Ureter (tissue), 1 donor: ENCODE measurements at places on chromosomes 4 and X. TPM values are rescaled to one million over a fixed set of nuclear protein-coding genes. Genes with fewer than 3 reads are reported as not detected.

- DNase-seq: no peak
Observed at GRCh38 chr4:156767911-156768415, 203.6 kb downstream of the PDGFC start.

GRCh38 chr4:25180524-25181131, 20.4 kb upstream of the SEPSECS start:
- no peak for DNase-seq

DNA sequence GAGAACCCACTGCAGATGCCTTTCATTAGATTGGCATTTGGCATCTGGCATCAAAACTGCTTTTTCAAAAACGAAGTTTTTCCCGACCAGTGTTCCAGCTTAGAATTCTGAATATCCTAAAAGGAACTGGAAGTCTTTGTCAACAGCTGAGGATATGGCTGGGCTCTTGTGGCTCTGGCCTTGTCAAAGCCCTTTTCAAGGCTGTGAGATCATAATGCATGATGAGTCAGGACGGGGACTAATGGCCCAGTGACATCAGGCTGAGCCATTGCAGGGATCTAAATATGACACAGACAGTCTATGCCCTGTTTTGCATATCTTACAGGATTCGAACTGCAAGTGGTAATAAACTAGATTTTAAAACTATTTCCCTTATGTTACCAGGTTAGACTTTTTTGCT, 306.4 kb downstream of the PTTG2 start:
- no peak for DNase-seq

DNA sequence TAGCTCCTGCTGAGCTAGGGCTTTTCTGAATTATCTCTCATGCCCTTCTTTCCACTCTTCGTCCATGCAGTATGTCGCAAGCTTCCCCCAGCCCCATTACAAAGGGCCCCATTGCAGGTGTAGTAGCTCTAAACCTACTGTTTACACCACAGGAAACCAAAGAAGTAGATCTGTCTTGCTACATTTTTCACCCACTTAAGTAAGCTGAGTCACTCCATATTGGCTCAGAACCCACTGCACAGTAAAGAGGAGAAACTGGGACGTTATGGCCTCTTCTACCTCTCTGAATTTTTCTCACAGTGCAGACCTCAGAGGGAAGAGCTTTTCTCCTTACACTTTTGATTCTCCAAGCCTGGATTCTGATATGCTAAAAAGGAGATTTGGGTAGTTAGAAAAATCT, 200.2 kb downstream of the SMARCA1 start:
- no peak for DNase-seq

- no peak for DNase-seq
Observed at GRCh38 chr4:111198446-111198845, 575.6 kb upstream of the PITX2 start.

DNA sequence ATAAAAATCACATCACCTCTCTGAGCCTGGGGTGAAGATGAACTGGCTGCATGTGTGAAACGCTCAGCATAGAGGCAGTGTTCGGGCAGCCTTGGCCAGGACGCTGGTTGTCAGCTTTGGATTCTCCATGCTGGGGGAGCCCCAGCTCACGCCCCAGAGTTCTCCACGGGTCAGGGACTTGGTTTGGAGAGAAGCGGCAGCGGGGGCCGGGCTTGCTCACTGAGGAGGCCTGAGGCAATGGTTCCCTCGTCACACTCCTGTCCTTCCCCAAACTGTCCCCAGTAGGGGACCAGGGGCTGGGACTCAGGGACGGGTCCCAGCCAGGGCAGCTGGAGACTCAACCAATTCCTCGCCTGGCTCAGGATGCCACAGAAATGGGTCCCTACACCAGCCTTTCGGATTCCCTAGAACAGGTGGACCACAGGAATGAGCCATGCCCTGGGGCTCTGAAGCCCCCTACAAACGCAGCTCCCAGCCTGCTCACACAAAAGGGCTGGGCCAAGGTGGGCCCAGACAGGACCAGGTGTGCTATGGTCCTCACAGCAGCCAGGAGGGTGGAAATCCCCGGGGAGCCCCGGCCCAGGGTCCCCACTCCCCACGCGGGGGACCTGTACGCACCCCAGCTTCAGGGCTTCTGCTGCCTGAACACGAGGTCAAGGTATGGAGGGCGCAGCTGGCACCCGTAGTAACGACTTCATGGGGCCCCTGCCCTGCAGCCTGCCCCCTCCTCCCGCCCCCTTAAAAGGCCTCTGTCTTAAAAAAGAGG, 1.4 kb downstream of the MXD4 start:
- peak; percentile 47 for DNase-seq

- no peak for DNase-seq
Observed at GRCh38 chrX:29952016-29952415, 263.3 kb upstream of the MAGEB2 start.

GRCh38 chr4:24956763-24957162, 43.9 kb upstream of the CCDC149 start:
- DNase-seq: no peak

DNA sequence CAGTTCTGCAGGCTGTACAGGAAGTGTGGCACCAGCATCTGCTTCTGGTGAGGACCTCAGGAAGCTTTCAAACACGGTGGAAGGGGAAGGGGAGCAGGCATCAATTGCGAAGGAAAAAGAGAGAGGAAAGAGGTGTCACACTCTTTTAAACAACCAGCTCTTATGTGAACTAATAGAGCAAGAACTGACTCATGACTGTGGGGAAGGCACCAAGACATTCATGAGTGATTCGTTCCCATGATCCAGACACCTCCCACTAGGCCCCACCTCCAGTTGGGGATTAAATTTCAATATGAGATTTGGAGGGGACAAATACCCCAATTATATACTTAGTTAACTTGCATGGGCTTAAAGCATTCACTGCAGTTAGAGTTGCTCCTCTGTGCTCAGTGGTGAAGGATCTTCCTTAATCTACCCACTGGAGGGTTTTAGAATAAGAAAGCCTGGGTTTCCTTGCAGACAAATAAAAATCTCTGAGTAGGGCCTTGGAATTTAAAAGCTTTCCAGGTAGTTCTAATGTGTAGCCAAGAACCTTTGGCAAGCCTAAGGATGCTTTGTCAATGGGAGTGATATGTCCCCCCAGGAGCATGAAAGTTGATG, 60.0 kb downstream of the SYNPO2 start:
- no peak for DNase-seq

DNA sequence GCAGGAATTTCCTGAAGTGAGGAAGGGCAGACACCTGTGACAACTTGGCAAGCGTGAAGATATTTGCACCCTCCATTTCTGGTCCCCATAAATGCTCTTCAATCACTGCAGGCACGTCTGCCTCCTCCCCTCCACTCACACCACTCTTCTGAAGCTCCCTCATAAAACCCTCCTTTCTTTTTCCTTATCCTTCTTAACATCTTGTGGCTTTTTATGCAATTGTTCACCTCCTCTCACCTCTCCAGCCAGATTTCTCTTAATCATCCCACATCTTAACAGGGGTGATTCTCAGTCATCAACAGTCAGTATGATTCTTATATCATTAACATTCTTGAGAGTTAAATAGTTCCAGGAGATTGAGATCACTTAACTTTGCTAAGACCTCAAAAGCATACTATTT, 277.4 kb downstream of the SPRY1 start:
- DNase-seq: no peak

The LGI2 gene
- 1.5 TPM for total RNA-seq

- DNase-seq: no peak
Observed at GRCh38 chr4:126124818-126125217, 810.1 kb downstream of the FAT4 start.

DNA sequence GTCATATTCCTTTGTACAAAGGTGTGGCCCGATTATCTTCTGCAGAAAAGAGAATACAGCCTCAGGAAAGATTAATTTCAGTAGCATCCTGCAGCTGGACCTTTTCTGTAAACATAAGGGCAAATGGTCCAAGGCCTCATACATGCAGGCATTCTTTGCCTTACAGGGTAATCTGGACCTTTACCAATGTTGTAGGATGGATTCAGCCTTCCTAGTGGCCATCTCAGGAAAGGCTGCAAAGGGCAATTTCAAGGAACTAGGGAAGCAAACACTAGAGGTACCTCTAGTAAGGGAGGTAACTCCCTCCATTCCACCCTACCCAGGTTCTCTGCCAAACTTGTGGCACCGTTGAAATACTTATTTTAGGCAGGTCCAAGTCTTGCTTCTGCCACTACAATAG, 43.0 kb downstream of the UGT2B28 start:
- DNase-seq: no peak

GRCh38 chr4:39706741-39707511, 9.0 kb downstream of the UBE2K start:
- DNase-seq: no peak

DNA sequence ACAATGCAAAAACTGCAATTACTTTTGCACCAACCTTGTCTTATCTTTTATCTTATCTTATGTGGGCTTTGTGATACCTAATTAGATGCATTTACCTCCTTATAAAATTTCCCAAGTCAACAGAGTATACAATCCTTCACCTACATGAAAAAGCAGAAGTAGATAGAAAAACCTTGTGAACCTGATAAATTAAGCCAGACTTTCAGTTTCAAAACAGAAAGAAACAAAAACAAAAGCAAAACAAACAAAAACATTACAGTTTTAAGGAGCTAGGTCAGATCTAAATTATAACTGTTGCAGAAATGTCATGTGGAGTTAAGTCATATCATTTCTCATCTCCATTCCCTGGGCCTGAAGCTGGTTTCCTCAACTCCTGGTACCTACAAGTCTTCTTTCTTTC, 24.9 kb upstream of the CXXC4 start:
- no peak for DNase-seq

GRCh38 chr4:37884855-37885487, 5.9 kb upstream of the TBC1D1 start:
- DNase-seq: no peak

DNA sequence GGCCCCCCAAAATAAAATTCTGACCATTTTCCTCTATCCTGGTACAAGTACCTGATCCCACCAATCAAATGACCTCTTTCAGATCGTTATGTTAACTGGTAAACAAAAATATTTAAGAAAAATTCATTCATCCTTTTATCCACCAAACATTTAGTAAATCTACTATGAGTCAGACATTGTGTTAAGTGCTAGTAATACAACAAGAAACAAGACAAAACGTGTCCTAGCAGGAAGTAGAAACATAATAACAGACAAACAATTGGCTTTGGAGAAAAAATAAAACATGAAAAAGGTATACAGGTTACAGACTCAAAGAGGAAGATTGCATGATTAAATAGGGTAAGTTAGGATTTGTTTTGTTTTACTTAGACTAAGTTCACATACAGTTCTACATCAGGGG, 43.7 kb downstream of the ANTXR2 start:
- DNase-seq: no peak

GRCh38 chr4:145420595-145421214, 60.9 kb upstream of the SMAD1 start:
- DNase-seq: no peak

The ZNF518B gene
- 25.0 TPM for total RNA-seq

The TRPC3 gene
- total RNA-seq: 11.8 TPM

The F11 gene
- total RNA-seq: not detected

The RHOXF2B gene
- not detected for total RNA-seq

DNA sequence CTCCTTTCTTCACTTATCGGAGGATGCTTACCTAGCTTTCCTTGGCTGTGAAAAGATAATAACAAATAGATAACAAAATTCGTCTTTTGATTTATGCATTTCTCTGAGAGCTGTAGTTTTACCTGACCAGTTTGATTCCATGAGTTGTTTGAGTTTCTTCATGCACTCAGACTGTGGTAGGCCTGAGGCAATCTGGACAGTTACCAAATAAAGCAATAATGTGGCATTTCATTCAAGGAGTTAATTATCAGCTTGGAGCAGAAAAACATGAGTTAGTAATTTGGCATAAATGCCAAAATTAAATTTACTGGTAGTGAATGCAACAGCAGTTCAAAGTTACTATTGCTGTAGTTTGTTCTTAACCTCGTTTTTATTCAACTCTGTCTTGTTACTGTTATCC, 53.5 kb downstream of the FABP2 start:
- DNase-seq: no peak

- no peak for DNase-seq
Observed at GRCh38 chr4:173647902-173648301, 117.9 kb upstream of the HAND2 start.

GRCh38 chr4:173243917-173244658, 75.5 kb downstream of the GALNT7 start:
- DNase-seq: no peak

GRCh38 chr4:102687982-102688433, 72.8 kb downstream of the MANBA start:
- no peak for DNase-seq
